ENCODE measurements at places on chromosomes 7 and 10. TPM values are rescaled to one million over a fixed set of nuclear protein-coding genes. Genes with fewer than 3 reads are reported as not detected.

The SLC4A2 gene
- 131 TPM for total RNA-seq

The C7orf57 gene
- 0.19 TPM for total RNA-seq

The TMEM130 gene
- not detected for total RNA-seq

The NUPR2 gene
- not detected for total RNA-seq

The LLCFC1 gene
- not detected for total RNA-seq

The ERVW-1 gene
- not detected for total RNA-seq
